Retina (tissue), 1 donor: ENCODE measurements at places on chromosomes 6 and 20.
A peak's percentile ranks its signal among the peaks of the same experiment; 100 is the strongest.

DNA sequence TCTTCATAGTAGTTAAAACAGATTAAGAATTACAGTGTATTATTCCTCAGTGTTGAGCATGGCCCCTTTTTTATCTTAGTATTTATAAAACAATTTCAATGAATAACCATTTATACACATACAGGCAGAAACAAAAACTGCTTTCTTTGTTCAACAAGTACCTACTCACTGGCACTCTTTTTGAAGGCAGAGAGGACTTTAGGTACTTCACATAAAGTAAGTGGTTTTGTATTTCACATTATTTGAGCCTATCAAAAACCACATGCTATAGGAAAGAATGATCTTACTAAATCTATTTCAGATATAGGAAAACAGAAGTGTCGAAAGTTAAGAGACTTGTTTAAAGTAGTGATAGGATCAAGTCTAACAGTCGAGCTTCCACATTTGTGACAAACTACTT is 73.8 kb downstream of the PRKN start:
- DNase-seq, result no peak

GRCh38 chr6:105121981-105122380 is 57.8 kb downstream of the POPDC3 start:
- no peak for DNase-seq

DNA sequence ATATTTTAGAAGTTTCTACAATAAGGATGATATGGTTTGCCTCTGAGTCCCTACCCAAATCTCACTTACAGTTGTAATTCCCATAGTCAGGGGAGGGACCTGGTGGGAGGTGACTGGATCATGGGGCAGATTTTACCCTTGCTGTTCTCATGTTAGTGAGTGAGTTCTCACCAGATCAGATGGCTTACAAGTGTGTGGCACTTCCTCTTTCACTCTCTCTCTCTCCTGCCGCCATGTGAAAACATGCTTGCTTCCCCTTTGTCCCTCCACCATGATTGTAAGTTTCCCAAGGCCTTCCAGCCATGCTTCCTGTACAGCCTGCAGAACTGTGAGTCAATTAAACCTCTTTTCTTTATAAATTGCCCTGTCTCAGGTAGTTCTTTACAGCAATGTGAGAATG is 527.5 kb upstream of the ID4 start:
- DNase-seq, result no peak

DNA sequence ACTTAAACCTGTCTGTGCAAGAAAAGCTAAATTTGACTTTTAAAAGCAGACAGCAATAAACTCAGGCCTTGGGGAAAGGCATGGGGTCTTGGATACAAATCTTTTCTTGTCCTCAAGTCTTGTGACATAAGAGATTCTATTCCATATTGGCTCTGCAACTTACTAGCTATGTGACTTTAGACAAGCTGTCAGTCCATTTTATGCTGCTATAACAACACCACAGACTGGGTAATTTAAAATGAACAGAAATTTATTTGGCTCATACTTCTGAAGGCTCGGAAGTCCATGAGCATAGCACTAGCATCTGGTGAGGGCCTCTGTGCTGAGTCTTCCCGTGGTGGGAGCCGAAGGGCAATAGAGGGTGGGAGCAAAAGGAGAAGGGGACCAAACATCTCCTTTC is 246.0 kb upstream of the MOCS1 start:
- DNase-seq, result no peak

- DNase-seq, result no peak
Measured at GRCh38 chr6:112016320-112016719, 37.6 kb upstream of the CCN6 start.

GRCh38 chr6:4728436-4728769 is 47.8 kb upstream of the CDYL start:
- DNase-seq, result no peak

- no peak for DNase-seq
Measured at GRCh38 chr6:129996387-129996786, 22.0 kb upstream of the L3MBTL3 start.

DNA sequence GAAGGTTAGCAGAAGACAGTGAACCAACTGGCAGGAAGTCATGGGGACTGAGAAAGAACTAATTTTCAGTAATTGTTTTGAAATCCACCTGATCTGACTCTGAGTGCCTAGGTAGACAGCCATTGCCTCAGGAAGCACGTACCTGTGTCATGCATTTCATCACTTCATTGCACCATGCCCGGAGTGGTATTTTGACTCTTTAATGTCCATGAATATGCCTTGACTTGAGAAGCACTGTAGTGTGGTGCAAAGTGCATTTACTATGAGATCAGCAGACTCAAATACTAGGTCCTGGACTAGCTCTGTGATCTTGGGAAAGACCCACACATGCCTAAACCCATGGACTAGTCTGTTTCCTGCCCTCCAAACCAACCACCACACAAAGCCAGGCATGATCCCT is 370.9 kb upstream of the MARCKS start:
- no peak for DNase-seq

- no peak for DNase-seq
Measured at GRCh38 chr6:89321131-89321970, 6.3 kb upstream of the GABRR2 start.

DNA sequence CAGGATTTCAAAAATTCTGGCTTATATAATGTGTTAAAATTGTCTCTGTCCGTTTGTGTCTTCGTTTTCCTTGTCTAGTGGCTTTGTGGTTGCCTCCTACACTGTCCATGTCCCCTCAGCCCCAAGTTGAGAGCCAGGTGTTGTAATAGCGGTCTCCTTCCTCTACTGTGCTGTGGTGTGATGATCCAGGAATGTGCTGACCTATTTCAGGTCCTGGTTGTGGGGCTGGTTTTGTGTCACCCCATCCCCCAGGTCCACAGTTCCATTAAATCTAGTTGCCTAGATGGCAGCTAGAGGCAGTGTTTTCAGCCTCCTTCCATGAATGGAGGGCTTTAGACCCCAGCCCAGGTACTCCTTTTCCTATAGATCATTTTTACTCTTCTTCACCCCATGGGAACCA is 128.7 kb downstream of the DNAH8 start:
- no peak for DNase-seq

DNA sequence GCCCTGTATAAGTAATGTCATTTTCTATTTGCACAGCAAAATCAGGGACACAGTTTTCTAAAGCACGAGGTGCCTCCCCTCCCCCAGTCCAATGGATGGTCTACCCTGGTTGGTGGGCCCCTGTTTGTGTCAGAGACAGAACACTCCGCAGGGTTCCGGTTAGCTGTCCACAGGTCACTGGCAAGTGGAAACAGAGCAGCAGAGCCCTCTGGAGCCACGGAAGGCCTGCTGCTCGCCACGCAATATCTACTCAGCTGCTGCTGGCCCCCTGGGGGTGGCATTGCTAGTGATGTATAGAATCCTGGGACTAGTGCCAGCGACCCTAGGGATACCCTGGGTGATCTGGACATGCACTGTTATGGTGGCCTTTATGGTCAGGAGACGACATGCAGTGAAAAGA is 50.4 kb downstream of the RIN2 start:
- no peak for DNase-seq

GRCh38 chr6:88989215-88989614 is 25.8 kb upstream of the RNGTT start:
- no peak for DNase-seq

DNA sequence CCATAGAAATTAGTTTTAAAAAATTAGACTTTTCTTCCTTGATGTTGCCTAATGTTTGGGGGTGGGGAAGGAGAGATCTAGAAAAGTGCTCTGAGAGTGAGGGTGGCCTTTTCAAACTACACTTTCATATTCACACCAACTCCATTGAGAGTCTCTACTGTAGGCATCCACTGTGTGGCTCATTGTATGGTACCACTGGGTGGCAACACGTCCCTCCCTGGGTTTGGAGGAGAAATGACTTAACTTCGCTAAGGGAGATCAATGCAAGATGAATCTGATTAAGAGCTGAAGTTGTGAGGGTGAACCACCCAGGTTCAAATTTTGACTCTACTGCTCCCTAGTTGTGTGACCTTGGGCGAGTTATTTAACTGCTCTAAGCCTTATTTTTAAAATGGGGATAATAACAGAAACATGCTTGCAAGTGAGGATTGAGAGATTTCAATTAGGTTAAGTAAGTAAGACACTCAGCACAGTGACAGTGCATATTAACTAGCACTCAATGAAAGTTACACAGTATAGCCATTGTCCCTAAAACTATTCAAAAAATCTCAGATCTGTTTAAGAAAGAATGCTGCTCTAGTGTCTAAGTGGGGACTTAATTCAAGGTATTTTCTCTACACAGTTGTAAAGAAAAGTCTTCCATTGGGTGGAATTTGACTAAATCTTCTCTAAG is 193.5 kb upstream of the CNR1 start:
- no peak for DNase-seq

DNA sequence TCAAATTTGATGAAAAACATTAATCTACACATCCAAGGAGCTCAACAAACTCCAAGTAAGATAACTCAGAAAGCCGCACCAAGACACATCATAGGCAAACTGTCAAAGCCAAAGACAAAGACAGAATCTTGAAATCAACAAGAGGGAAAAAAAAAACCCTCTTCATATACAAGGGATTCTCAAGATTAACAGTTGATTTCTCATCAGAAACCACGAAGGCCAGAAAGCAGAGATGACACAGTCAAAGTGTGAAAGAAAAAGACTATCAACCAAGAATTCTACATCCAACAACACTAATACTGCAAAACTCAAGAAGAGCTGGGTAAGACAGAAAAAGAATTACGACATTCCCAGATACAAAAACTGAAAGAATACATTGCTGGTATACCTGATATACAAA is 73.8 kb downstream of the CDK19 start:
- DNase-seq, result no peak

DNA sequence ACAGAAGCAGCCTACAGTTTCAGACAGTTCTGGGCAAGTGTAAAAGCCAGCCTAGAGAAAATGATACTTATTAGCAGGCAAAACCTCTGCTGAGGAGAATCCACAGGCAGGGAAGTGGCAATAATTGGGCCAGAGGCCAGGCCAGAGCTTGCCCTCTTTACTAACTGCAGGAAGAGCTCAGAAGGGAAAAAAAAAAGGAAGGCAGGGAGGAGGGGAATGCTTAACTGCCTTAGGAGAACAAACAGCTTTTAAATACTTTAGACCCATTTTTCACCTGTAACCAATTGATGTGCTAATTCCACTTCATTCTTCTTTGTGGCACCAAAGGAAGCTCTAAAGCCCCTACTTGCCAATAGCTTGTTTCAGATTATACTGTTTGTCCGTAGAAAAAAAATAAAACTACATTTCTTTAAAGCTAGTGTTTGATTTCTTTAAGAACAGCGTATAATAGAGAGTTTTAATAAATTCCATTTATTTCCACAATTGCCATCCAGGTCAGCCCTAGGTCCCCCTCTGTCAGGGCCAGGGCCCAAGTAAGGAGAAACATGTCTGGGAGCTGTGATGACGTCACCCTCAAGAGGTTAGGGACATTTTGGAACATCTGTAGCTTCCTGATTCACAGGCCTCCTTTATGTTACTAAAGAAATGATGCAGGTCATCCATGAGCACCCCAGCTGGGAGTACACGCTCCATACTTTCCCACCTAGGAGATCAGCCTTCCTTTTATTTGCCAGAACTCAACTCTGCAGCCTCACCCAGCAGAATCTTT is 384.3 kb downstream of the CDC5L start:
- no peak for DNase-seq

GRCh38 chr6:140437619-140438345 is 1063.3 kb upstream of the CITED2 start:
- no peak for DNase-seq

GRCh38 chr6:166411721-166412151 is 29.0 kb upstream of the MPC1 start:
- no peak for DNase-seq

GRCh38 chr20:59374261-59374660 is 73.8 kb downstream of the EDN3 start:
- no peak for DNase-seq

- no peak for DNase-seq
Measured at GRCh38 chr6:89989742-89990141, 95.5 kb downstream of the GJA10 start.

DNA sequence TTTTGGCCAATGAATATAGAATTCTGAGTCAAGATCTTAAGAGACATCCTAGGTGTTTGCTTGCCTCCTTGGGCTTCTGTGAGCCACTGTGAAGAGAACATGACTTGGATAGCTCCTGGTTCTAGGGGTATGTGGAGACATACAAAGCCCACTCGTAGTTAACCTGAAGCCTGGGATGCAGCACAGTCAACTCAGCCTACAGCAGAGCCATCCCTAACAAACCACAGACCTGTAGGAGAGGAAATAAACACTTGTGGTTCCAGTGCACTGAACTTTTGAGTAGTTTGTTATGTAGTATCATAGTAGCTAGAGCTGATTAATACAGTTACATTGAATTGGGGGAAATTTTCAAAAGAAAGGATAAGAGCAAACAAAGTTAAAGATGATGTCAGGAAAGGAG is 474.4 kb upstream of the HSF2 start:
- no peak for DNase-seq

DNA sequence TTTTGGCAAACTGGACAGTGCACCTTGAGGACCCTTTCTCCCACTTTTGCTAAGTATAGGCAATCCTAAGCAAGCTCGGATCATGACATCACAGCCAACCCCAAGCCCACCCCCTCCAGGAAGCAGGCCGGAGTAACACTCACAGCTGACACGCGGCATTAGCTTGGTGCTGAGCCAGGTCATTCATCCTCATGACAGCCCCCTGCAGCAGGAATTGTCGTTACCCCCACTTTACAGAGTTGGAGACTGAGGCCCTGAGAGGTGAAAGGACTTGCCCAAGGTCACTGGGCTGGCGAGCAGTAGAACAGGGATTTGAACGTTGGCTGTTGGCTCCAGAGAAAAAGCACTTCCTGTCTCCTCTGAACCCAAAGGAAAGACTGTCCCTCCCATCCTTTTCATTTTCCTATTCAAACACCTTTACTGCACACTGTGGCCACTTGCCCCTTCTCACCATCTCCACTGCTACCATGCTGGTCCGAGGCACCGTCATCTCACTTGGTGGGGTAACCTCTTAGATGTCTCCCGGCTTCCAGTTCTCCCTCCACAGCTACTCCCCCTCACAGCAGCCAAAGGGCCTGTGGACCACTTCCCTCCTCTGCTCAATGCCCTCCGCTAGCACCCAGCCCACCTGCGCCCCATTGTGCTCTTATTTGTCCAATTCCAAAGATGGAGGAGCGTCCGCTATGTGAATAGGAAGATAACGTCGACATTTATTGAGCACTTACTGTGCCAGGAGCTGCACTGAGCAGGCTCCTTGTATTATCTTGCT is 84.7 kb downstream of the PREX1 start:
- no peak for DNase-seq

- no peak for DNase-seq
Measured at GRCh38 chr20:13922241-13922640, 68.2 kb downstream of the SEL1L2 start.

DNA sequence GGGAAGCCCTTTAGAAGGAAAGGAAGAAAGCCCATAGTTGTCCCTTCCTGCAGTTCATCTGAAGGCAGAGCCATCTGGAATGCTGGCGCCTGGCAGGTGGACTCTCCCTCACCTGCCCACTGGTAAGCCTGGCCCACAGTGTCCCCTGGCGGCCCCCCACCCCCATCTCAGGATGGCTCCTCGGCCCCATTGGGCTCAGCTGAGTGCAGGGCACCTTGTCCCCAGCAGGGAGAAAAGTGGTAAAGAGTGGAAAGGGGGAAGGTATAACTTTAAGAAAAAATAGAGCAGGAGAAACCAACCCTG is 12.6 kb downstream of the SS18L1 start:
- peak; percentile 12 for DNase-seq

GRCh38 chr6:160435935-160436334 is 87.8 kb downstream of the SLC22A3 start:
- no peak for DNase-seq
